ENCODE measurements at places on chromosomes 11 and 22.

DNA sequence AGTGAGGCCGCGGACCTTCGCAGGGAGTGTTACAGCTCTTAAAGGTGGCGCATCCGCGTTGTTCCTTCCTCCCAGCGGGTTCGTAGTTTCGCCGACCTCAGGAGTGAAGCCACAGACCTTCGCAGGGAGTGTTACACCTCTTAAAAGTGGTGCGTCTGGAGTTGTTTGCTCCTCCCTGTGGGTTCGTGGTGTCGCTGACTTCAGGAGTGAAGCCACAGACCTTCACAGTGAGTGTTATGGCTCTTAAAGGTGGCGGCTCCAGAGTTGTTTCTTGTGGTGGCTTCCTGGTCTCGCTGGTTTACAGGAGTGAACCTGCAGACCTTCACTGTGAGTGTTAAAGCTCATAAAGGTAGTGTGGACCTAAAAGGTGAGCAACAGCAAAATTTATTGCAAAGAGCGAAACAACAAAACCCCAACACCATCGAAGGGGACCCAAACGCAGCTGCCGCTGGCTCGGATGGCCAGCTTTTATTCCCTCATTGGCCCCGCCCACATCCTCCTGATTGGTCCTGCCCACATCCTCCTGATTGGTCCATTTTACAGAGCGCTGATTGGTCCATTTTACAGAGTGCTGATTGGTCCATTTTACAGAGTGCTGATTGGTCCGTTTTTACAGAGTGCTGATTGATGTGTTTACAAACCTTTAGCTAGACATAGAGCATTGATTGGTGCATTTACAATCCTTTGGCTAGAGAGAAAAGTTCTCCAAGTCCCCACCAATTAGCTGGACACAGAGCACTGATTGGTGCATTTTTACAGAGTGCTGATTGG lies 1.2 kb upstream of the TMEM45B start:
- DNase-seq: no peak

- no peak for DNase-seq
Measured at GRCh38 chr11:34395916-34396550, 38.2 kb upstream of the ABTB2 start.

- DNase-seq: peak; percentile 61
Measured at GRCh38 chr22:49767355-49768062, 60.2 kb downstream of the BRD1 start.

- no peak for DNase-seq
Measured at GRCh38 chr11:59754494-59754858, 700 bp upstream of the STX3 start.

DNA sequence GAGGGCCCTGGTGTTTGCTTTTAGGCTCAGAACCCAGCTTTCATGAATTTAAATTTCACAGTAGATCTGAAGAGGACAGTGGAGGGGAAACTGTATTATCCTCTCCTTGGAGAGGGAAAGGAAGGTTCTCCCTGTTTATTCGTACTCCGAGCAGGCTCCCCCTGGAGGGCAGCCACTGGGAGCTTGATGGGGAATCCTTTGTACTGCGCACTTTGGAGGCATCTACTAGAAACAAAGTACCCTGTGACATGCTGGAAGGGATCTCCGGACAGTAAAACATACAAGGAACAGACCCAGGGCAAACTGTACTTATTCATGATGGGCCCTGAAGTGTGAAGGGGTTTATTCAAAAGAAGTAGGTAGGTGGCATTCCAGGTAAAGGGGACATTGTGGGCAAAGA lies 27.2 kb downstream of the NAV2 start:
- DNase-seq: peak; percentile 58

GRCh38 chr11:34546511-34547209 lies 33.1 kb upstream of the ELF5 start:
- peak; percentile 9 for DNase-seq

DNA sequence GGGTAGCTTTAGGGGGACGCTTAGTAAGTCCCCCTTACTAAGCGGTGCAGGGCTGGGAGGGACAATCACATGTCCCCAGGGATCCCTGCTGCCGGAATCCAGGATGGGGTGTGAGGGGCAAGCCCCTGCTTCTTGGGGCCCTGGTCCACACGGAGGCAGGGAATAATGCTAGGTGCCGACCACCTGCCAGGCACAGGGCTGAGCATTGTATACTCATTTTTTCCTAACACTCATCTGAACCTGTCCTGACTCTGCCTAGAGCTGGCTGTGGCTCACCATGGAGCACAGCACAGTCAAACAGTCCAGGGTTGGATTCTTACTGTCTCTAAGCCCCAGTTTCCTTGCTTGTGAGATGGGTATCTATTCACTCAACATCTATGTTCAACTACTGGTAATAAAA lies 1.4 kb upstream of the LTBP3 start:
- DNase-seq: no peak

- no peak for DNase-seq
Measured at GRCh38 chr11:39327302-39327701, 2132.2 kb downstream of the LRRC4C start.

DNA sequence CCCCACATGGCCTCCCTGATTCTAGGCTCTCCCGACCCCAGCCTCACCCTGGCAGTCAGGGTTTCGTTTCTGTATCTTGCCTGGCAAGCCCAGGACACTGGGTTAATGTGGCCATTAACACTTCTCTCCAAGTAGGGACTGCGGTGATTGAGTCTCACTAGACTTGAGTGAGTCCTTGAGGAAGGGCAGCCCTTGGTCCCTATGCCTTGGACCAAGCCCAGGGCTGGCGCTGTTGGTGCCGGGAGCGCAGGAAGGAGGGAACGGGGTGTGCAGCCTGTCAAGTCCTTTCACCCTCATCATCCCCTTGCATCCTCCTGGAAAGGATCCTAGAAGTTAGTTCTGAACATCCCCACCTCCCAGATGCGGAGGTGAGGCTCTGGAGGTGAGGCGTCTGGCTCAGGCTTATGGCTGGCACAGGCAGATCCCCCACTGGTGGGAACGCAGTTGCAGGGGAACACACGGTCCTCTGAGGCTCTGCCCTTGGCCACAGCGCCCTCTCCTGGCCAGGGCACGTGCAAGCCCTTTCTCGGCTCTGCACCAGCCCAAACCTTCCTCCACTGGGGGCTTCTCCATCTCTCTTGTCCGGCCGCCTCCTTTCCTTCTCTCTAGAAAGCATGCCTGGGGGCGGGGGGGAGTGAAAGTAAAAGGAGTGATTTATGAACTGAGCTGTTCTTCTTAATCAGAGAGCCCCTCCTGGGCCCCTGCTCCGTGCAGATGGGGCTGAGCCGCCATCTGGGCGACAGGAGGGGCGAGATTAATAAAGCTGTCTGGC lies 56.7 kb downstream of the TP53I11 start:
- no peak for DNase-seq

GRCh38 chr11:65067446-65067845 lies 9.1 kb upstream of the NAALADL1 start:
- no peak for DNase-seq

DNA sequence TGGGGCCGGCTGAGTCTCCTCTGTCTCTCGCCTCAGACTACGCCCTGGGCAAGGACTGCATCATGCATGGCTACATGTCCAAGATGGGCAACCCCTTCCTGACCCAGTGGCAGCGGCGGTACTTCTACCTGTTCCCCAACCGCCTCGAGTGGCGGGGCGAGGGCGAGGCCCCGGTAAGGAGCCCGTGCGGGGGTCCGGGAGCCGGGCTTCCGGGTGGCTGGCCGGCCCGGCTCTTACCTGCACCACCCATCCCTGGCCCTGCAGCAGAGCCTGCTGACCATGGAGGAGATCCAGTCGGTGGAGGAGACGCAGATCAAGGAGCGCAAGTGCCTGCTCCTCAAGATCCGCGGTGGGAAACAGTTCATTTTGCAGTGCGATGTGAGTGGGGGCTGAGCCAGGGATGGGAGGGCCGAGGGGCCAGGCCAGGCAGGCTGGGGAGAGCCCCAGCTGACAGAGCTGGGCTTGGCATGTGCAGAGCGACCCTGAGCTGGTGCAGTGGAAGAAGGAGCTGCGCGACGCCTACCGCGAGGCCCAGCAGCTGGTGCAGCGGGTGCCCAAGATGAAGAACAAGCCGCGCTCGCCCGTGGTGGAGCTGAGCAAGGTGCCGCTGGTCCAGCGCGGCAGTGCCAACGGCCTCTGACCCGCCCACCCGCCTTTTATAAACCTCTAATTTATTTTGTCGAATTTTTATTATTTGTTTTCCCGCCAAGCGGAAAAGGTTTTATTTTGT lies 4.1 kb upstream of the ANKRD13D start:
- no peak for DNase-seq

DNA sequence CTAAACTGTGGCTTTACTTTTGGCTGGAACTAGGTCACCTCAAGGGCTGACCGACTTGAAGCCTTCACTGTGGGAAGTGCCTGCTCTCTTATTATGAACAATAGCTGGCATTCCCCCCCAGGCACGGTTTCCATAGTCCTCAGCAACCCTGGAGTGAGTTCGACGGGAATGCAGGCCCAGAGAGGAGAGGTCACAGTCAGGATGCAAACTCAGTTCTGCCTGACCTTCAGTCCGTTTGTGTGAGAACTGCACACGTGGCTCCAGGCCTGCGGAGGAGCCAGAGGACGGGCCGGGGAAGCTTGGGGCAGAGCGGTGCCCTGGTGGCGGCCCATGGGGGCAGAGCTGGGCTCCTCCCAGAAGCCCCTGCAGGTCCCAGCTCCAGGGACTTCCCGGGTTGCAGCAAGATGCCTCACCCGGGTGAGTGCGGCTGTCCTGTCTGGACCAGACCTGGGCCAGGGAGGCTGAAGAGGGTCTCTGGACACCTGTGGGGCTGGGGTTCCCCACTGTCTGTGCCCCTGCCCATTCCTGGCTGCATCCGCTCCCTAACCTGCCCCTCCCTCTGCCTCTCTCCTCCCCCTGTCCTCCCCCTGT lies 17.2 kb downstream of the SLC25A18 start:
- DNase-seq: no peak

Data from coronary artery (tissue), 2 donors.